Putamen (tissue), 1 donor: ENCODE measurements at places on chromosomes 3 and 15.

DNA sequence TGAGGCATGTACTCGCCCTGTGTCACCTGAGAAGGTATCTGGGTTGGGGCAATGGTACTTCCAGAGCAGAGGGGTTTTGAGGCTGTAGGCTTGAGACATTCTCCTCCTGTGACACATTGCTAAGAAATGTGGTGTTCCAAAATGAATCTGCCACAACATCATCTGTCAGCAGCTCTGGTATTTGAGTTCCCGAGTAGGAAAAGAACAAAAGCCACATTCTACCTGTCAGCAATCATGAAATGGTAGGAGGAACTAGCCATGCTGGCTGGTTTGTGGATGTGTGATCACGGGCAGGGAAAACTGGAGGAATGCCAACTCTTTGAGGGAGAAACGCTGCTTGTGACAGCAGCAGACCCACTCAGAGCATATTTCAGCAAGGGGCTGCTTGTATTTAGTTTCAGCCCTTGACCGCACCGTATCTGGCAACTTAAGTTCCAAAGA is 579.4 kb upstream of the TBL1XR1 start:
- no peak for DNase-seq

- no peak for DNase-seq
Measured at GRCh38 chr3:100548053-100548452, 55.6 kb downstream of the TMEM45A start.

- no peak for DNase-seq
Measured at GRCh38 chr15:62566248-62566647, 401.2 kb upstream of the C2CD4B start.

DNA sequence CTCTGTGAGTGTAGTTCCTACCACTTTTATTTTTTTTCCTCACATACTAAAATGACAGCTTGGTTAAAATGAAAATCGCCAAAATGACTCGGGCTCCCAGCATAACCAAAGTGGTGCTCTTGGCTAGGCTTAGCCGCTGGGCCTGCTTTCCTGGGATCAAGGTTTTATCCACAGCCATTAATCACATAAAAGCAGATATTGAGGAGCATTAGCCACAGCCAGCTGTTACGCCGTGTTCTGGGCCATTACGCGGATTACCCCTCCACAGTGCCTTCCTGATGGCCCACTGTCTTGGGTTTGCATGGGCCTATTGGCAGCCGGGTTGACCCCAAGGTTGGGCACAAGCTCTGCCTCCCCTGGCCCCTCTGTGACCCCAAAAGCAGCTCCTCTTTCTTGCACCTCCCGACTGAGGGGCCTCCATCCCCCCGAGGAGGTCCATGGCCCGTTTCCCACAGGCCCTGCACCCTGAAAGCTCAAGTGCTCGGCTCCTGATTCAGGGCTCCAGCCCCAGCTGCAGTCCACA is 30.4 kb upstream of the TRPM1 start:
- DNase-seq, result no peak

GRCh38 chr3:49183873-49184272 is 12.5 kb downstream of the KLHDC8B start:
- no peak for DNase-seq

GRCh38 chr3:126309861-126310655 is 47.1 kb downstream of the KLF15 start:
- DNase-seq, result no peak

DNA sequence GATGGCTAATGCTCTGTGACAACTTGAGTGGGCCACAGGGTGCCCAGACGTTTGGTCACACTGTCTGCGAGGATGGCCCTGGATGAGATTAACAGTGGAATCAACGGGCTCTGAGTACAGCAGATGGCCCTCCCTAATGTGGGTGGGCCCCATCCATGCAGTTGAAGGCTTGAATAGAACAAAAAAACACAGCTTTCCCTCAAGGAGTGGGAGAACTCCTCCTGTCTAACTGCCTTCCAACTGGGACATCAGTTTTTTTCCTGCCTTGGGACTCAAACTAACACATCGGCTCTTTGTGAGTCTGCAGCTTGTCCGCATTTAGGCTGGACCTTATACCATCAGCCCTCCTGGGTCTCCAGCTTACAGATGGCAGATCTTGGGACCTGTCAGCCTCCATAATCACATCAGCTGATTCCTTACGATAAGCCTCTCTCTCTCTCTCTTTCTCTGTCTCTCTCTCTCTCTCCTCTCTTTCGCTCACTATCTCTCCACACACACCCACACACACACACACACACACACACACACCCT is 20.8 kb downstream of the FAM174B start:
- no peak for DNase-seq

- DNase-seq, result no peak
Measured at GRCh38 chr3:161695811-161696210, 199.2 kb downstream of the OTOL1 start.

- DNase-seq, result no peak
Measured at GRCh38 chr15:88489321-88489720, 21.8 kb downstream of the MRPS11 start.

DNA sequence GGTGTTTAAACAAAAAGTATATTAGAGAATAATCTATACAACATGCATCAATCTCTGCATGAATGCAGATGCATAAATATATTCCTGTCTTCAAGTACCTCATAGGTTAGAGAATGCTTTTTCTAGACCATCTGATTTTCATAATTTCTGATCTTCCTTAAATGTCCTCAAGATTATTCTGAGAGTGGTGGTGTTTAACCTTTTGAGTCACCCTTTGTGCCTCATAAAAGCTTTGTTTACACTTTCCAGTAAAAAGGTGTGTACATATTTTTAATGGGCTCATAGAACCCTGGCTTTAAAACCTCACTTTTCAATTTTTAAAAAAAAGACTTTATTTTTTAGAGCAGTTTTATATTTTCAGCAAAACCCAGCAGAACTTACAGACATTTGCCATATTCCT is 41.0 kb upstream of the ABHD10 start:
- DNase-seq, result no peak

GRCh38 chr3:65714134-65714533 is 324.6 kb downstream of the MAGI1 start:
- no peak for DNase-seq

DNA sequence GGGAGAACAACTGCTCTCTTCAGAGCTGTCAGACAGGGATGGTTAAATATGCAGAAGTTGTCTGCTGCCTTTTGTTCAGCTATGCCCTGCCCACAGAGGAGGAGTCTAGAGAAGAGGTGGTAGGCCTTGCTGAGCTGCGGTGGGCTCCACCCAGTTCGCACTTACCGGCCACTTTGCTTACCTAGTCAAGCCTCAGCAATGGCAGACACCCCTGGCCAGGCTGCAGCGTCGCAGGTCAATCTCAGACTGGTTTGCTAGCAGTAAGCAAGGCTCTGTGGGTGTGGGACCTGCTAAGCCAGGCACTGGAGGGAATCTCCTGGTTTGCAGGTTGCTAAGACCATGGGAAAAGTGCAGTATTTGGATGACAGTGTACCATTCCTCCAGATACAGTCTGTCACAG is 12.3 kb upstream of the TMEM45A start:
- no peak for DNase-seq

DNA sequence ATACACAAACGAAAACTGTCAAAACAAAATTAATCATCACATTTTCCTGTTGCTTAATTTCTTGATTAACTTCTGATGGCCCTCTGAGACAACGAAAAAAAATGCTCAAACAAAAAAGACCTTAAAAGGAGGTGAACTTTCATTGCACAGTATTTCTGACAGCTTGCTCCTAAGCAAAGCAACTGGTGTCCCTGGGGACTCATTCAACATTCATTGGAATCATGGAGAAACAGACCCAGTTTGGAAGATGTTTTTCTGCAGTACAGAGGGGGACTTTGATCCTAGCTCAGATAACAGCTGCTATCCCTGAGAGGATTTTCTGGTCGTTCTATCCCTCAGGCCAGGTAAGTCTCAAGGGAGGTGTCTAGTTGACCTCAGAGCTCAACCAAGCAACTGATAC is 378.7 kb upstream of the ATP11B start:
- no peak for DNase-seq

DNA sequence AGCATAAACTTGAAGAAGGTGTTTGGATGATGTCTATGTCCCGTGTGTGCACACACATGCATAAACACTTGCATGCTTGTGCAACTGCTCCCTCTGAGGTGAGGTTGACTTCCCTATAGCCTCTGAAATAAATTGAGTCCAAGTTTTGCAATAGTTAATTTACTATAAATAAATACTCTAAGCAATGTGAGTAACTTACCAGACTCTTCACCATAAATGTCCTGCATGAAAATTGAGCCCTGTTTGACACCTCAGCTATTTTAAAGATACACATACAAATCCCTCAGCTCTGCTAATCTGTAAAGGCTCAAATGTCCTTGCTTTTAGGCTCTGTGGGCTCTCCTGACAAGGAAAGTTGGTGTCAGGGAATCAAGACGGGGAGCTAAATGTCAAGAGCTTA is 37.1 kb downstream of the GJD2 start:
- DNase-seq, result no peak

DNA sequence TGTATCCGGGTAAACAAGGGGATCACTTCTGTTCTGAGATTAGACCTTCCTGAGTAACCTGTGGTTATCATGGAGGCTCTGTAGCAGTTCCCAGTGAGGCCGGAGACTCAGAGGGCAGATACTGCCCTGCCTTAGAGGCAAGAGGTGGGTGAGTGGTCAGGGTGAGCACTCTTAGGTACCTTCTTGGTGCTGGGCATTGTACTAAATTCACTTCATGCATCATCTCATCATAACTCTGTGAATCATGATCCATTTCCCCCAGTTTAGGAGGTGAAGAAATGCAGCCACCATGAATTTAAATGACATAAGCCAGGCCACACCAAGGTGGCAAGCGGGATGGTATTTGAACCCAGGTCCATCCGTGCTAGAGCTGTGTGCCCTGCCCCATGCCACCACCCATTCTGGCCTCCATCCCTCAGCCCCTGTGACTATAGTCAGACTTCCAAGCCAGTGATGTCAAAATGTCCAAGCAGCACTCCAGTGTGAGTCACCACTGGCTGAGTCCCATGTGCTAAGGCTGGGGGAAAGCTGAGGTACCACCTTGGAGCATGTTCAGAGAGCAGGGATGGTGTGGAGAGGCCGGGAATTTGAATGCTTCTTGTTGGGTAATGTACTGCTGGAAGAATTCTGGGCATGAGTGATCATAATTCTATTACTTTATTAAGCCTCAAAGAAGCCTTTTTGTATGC is 88.8 kb downstream of the EPHB1 start:
- DNase-seq, result no peak

GRCh38 chr15:88606070-88606794 is 14.9 kb upstream of the AEN start:
- DNase-seq, result no peak

GRCh38 chr3:187623285-187623814 is 46.8 kb downstream of the SST start:
- no peak for DNase-seq

- no peak for DNase-seq
Measured at GRCh38 chr3:166270429-166270828, 433.2 kb upstream of the BCHE start.

DNA sequence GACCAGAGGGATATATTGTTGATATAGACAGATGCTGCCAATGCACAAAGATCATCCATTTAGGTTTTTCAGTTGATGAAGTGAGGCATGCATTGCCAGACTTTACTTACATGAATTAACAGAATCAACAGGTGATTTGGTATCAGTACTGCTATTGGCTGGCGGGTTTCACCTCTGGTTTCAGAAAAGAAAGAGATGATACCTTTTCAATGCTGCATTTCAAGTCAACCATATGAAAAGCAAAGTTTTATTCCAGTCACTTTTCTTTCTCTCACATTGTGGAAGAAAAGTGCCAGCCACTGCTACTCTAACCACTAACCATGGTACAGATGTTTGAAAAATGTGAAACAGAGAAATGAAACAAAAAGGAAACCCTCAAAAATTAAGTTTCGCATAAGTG is 289.1 kb downstream of the TIGIT start:
- DNase-seq, result no peak

GRCh38 chr3:127753338-127753737 is 69.0 kb downstream of the MGLL start:
- DNase-seq, result no peak

DNA sequence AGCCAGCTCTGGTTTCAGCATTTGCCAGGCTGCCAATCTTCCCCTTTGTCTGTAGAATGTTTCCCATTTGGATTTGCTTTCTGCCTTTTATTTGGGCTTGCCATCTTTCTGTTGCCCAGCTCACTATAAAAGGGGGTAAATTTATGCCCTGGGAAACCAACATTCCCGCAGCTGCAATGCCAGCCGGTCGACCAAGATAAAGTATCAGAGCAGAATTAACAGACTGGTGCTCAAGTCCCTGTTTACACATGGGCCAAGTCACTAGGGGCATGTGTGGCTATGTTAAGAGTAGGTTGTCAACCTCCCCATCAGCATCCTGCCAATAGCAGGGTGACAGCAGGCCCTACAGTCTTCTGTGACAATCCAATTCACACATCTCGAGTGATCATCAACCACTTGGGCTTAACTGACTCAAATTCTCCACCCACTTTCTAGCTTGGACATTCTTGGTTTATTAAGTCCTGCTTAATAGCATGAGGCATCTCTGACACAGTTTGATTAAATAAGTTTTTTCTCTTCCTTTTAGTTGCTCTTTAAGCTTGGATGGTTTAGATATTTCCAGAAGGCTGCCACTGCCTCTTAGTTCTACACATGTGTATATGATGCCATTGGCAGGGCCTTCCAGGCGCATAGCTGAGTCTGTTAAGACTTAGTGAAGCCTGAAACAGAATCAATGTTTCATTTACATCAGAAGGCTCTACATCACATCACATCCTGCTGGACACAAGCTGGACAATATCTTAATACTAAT is 24.1 kb upstream of the VEPH1 start:
- no peak for DNase-seq

DNA sequence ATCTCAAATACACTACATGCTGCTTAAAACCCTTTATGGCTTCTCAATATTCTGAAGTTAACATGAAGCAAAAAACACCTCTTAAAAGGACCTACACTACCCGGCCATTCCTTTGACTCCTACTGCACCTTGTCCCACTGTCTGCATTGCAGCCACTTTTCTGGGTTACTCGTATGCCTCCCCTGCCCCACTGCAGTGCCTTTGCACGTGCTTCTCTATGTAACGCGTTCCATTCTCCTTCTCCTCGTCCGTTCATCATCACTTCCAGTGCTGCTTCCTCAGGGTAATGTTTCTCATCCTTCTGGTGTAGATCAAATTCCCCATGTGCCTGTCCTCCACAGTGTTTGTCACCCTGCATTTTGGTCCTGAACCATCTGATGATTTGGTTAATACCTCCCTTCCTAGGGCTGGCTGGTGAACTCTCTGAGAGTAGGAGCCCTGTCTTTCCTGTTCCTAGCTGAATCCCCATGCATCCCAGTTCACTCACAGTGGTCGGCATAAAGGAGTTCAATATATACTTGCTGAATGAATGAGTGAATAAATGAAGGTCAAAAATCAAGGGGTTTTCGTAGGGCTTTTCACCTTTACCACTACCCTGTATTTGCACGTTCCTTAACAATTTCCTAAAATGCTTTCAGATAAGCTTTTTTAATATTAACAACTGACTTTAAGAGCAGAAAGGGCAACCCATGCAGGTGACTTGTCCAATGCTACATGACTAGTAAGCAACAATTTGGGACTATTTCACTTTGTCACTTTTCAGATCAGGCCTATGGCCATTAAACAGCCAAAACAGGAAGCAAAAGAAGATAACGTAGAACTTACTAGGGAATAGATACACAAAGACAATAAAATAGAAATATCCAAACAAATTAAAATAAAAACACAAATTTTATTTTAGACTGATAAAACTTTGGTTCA is 2.4 kb upstream of the STT3B start:
- DNase-seq, result no peak
